Activated naive CD8-positive, alpha-beta T cell treated with anti-CD3 and anti-CD28 coated beads for 36 hours (primary cell): ENCODE measurements at places on chromosomes 5 and 9.
A peak's percentile ranks its signal among the peaks of the same experiment; 100 is the strongest.

DNA sequence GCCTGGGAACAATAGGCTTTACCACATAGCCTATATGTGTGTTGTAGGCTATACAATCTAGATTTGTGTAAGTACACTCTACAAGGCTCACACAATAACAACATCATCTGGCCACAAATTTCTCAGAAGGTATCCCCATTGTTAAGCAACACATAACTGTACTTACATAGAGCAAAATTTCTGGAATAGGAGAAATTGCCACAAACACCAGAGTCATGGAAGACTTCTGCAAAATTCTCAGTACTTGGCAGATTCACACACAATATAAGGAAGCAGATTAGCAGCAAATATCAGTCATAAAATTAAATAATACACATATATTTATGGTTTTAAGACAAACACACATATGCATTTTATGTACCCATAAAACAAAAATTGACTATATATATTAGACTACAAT, 16.4 kb downstream of the GNAQ start:
- DNase-seq = no peak

DNA sequence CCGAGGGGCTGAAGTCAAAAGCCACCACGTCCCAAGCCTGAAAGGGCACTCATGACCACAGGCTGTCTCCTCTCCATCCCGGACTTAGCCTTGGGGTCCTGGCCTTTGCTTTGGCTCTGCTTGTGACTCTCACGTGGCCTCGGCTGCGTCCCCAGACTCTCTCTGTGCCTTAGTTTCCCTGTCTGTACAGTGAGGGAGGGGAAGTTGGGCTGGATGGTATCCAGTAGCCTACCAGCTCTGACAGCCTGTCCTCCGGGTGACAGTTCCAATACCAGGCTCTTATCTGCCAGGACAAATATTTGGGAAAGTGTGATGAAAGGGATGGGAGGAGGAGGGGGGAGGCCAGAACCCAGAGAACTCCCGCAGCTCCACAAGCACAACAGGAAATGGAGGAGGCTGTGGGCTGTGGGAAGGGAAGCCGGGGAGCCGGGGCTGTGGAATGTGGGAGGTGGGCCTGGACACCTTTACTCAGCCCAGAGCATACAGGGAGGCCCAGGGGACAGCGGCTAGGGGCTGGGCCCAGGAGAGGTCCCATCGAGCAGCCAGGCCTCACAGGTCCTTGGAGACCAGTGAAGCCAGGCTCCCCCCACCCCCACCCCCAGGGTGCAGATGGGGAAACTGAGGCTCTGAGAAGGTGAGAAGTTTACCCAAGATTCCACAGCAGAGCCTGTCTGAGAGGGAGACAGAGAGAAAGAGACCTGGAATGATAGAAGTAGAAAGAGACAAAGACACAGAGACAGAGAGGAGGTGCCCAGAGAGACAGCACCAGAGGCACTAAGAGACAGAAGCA, 18.3 kb downstream of the PDGFRB start:
- no peak for DNase-seq

DNA sequence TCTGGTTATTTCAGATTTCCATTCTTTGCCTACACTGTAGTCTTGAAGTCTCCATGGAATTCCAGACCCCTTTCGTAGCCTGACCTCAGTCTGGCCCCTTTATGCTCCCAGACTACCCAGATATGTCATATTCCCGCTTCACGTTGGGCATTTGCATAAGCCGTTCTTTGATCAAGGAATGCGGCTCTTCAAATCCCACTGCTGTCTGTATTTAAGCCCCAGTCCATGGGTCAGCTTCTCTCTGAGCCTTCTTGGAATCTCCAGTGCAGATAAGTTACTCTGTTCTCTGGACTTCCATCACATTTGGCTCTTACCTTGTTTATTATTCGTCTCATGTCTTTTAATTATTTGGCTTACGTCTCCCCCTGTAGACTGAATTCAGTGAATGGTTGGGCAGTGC, 97.4 kb downstream of the PARP8 start:
- DNase-seq = no peak

DNA sequence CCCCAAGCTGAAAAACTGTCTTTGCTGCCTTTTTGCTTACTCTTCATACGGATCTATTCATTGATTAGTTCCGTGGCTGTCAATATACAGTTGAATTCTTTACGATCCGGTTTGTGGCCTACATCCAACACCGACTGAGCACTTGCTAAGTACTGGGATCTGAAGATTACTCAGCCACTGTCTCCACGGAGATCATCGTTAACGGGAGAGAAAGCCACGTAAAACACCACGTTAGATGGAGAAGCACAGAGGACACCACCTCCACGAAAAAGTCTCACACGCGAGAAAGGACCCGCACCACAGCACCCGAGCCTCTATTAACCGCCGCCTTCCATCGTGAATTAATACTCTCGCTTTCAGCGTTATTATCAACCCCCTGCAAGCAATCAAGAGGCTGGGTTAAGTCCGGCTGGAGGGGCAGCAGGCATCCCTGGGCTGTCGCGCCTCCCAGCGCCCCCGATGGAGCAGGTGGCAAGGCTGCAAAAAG, 650 bp downstream of the ELP1 start:
- no peak for DNase-seq

- peak; percentile 37 for DNase-seq
Measured at GRCh38 chr9:37787059-37787458, 2.2 kb upstream of the EXOSC3 start.

- DNase-seq = no peak
Measured at GRCh38 chr9:123049589-123050222, 16.2 kb downstream of the GPR21 start.

GRCh38 chr5:56696900-56697299, 118.4 kb upstream of the MAP3K1 start:
- no peak for DNase-seq

DNA sequence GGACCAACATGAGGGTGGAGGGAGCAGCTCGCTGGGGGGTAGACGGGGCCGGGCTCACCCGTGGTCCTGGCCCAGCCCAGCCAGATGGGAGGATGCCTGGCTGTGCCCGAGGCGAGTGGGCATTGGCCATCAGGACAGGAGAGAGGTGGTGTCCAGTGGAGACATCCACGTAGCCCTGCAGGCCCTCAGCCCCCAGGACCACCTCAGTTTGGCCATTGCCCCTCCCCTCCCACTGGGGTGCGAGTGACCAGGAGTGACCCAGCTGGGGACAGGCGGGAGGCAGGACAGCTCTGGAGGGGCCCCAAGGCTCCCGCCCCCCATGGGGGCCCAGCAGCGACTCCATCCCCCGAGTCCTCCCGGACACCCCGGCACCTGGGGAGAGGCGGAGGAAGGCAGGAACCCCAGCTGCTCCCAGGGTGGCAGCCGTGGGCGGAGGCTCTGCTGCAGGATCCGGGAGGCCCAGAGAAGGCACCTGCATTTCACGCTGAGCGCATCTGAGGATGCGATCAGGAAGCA, 8.3 kb downstream of the NOXA1 start:
- DNase-seq = no peak

- DNase-seq = no peak
Measured at GRCh38 chr5:86565197-86565789, 52.4 kb upstream of the COX7C start.

- DNase-seq = no peak
Measured at GRCh38 chr9:123187131-123187530, 81.3 kb downstream of the STRBP start.

DNA sequence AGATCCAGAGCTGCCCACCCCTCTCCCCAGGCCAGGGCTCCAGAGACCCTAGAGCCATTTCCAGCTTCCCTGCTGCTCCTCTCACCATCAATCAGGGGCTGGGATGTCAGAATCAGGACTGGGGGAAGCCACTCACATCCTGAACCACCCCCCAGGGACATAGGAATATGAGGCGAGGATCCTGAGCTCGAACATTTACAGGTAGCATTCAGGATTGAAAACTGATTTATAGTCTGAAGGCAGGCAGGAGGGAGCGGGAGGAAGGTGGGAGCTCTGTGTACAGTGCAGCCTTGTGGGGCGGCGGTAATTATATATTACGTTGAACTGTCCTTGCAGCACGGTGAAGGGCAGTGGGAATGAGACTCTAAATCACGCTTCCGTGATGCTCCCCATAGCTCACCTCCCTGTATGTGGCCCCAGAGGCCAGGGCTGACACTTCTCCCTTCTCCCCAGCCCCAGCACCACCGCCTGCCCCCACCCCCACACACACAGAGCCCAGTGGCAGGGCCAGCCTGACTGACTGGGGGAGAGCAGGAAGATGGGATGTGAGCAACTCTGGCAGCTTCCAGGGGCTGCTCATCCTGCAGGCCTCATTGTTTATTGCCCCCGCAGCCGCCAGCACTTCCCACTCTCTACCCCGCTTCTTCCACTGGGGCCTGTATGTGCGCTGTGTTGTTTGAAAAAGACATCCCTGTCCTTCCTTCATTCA, 76.0 kb upstream of the HSPA9 start:
- no peak for DNase-seq

DNA sequence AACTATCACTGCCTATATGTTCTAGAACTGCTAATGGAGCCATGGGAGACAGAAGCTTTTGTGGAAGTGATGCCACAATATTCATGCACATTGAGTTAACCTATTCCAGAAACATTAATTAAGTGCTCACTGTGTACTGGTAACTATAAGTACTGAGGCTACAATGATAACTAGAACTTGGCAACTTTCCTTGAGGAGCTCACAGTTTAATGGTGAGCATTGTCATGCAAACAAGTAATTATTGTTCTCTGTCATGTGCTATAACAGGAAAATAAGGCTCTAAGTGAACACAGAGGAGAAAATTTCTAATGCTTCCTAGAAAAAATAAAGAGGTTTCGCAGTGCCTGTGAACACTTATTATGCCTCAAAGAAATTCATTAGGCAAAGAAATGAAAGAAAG, 142.2 kb downstream of the BAAT start:
- DNase-seq = no peak

- no peak for DNase-seq
Measured at GRCh38 chr9:131628459-131629225, 83.3 kb downstream of the PRRT1B start.

DNA sequence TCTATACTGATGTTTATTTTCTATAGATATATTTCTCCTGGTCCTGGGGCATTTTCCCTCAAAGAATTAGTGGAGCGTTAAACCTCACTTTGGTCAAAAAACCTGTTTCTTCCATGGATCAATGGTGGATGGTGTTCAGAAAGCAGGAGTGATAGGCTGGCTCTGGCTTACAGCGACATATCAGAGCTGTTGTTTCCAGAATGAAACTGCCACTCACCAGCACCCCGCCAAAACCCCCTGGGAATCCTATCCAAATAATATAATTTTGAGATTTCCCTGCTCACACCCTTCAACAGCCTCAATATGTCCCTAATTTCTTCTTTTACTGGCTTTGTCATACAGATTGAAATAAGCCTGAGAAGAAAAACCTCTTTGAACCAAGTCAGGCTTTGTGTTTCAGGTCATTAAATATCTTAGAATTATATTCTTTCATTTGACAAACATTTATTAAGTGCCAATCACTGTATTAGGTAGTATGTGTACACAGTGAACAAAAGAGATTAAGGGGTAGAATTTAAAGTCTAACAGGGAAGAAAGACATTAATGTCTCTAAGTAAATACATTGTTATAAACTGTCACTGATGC, 144.5 kb upstream of the GPR151 start:
- DNase-seq = no peak

DNA sequence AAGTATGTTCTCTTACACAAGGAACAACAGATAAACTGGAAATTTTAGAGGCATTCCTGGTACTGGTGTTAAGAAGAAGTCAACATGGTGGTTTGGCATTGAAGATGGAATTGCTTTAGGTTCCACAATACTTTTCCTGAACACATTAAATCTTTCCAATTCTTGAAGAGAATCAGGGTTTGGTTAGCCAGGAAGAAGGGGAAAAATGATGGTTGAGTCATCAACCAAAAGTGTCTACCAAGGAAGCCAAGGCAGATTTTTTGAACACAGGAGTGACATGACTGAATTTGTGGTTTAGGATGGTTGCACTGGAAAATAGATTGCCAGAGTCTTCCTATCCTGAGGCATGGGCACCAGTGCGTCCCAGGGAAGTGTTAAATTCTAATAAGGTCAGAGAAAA, 433.4 kb downstream of the TMEM38B start:
- no peak for DNase-seq

DNA sequence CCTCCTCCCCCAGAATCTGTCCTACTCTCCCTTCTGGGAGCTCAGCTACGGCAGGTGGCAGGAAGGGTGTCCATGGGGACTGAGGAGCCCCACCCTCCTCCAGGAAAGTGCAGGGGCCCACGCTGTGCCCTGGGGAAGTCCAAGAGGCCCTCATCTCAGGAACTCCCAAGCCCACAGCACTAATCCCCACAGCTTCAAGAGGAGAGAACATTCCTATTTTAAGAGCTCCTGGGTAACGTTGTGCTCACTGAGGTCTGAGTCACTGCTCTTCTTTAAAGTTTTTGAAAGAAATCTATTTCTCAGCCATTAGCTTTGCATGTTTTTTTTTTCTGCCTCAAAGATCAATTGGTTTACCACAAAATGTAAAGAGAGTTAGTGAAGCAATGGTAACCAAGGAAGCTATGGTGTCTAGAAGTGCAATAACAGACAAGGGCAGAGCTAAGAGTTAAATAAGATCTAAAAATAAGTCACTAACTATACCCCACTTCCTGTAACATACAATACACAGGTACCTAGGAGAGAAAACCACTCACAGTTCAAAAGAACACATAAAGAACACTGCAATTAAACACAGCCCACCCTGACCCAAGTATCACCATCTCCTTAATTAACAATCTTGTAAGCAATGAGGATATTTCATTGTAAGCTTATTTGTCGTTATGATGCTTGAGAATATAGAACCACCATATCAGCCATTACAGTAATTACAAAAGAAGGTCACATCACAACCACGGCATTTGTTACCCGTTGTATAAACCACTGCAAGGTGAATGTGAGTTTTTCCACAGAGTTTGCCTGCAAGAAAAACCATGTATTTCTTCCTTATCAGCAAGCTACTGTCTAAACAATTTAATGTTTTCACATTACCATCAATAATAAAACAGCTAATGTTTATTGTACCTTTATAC, 382.3 kb upstream of the SLC30A5 start:
- no peak for DNase-seq

GRCh38 chr5:134878403-134878802, 4.2 kb downstream of the TXNDC15 start:
- DNase-seq = no peak

DNA sequence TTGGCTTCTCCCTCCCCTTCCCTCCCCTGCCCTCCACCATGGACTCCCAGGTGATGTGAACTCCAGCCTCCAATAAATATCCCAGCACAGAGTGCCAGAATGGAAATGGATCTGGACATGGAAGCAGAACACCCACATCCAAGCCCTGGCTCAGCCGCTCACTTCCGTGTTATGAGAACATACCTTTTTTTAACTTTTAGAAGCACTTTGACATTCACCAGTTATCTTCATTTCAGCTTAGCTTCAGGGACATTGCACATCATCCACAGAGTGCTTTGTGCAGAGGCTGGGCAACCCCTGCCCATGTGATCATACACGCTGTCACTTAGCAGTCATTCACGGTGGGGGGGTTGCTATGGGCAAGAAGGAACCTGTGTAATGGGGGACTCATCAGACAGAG, 9.1 kb downstream of the AFAP1L1 start:
- no peak for DNase-seq

DNA sequence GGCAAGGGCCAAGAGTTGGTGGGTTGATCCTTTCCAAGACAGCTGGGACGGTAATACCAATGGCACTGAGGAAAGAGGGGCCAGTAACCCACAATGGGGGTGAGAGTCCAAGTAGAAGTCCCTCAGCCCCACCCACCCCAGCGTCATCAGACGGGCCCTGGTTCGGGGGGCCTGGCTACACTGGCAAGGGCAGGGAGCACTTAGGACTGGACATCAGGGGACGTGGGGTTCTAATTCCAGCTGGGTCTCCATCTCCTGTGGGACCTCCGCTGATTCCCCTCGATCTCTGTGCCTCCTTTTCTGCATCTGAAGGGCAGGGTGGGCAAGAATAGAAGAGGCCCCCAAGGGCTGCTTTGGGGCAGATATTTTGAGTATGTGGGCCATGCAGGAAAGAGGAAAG, 53.5 kb upstream of the FCN1 start:
- no peak for DNase-seq

- DNase-seq = no peak
Measured at GRCh38 chr9:80791836-80792235, 897.5 kb downstream of the TLE1 start.
